ENCODE measurements at places on chromosomes 1 and 21. TPM values are rescaled to one million over a fixed set of nuclear protein-coding genes. Genes with fewer than 3 reads are reported as not detected.

FAM110D gene
- polyA plus RNA-seq = 1.5 TPM

ASPM gene
- polyA plus RNA-seq = 0.09 TPM

DUSP12 gene
- 26.2 TPM for polyA plus RNA-seq

RAB3B gene
- polyA plus RNA-seq = 0.03 TPM

BNIPL gene
- 0.34 TPM for polyA plus RNA-seq

MPZ gene
- polyA plus RNA-seq = 2.6 TPM

AVPR1B gene
- polyA plus RNA-seq = not detected

CD247 gene
- polyA plus RNA-seq = 0.79 TPM

PMF1 gene
- 55.4 TPM for polyA plus RNA-seq

RASSF5 gene
- polyA plus RNA-seq = 6.1 TPM

IVNS1ABP gene
- polyA plus RNA-seq = 24.3 TPM

OR2C3 gene
- 0.06 TPM for polyA plus RNA-seq

KLHDC9 gene
- 1.2 TPM for polyA plus RNA-seq

LMX1A gene
- polyA plus RNA-seq = 0.03 TPM

PROX1 gene
- polyA plus RNA-seq = 2.6 TPM

MSH4 gene
- polyA plus RNA-seq = 0.06 TPM

MTF2 gene
- polyA plus RNA-seq = 5.5 TPM

FCGR3B gene
- 0.36 TPM for polyA plus RNA-seq

RNU1-2 gene
- not detected for polyA plus RNA-seq

CYP4A11 gene
- polyA plus RNA-seq = not detected

CRNN gene
- polyA plus RNA-seq = not detected

ERO1B gene
- polyA plus RNA-seq = 6.5 TPM

PAQR6 gene
- 0.79 TPM for polyA plus RNA-seq

CASQ2 gene
- 3.4 TPM for polyA plus RNA-seq

CCDC30 gene
- polyA plus RNA-seq = 1.4 TPM

TINAGL1 gene
- 143 TPM for polyA plus RNA-seq

RHOU gene
- 19.7 TPM for polyA plus RNA-seq

MYOM3 gene
- 0.76 TPM for polyA plus RNA-seq

CD2 gene
- 1.2 TPM for polyA plus RNA-seq

CYP4Z1 gene
- polyA plus RNA-seq = not detected

HP1BP3 gene
- polyA plus RNA-seq = 108 TPM

FABP3 gene
- 12.6 TPM for polyA plus RNA-seq

RALGPS2 gene
- 1.9 TPM for polyA plus RNA-seq

ADAMTSL4 gene
- 66.1 TPM for polyA plus RNA-seq

CACHD1 gene
- 3.5 TPM for polyA plus RNA-seq

NFASC gene
- 9.6 TPM for polyA plus RNA-seq

PTPN22 gene
- 1.2 TPM for polyA plus RNA-seq

DYRK3 gene
- polyA plus RNA-seq = 12.3 TPM

RXRG gene
- 4.4 TPM for polyA plus RNA-seq

INPP5B gene
- polyA plus RNA-seq = 15.0 TPM

TMEM240 gene
- 4.3 TPM for polyA plus RNA-seq

TNFRSF8 gene
- polyA plus RNA-seq = 3.8 TPM

Measured in adipose tissue (tissue), 3 donors.